ENCODE measurements at places on chromosomes 13 and 19. TPM values are rescaled to one million over a fixed set of nuclear protein-coding genes. Genes with fewer than 3 reads are reported as not detected.

The SMAD9 gene
- 0.14 TPM for total RNA-seq

The ZNF135 gene
- total RNA-seq = 1.3 TPM

The TPT1 gene
- 3,408 TPM for total RNA-seq

The VSIG10L gene
- 4.6 TPM for total RNA-seq

GRCh38 chr13:24922387-24922744 is 158.4 kb downstream of the RNF17 start:
- H3K27ac ChIP-seq = peak overlapping the region; percentile 94
- peaks cover 1% of the 10 kb centered on the region for H3K27me3 ChIP-seq
- peaks cover 9% of the 10 kb centered on the region for H3K4me1 ChIP-seq
- H3K4me3 ChIP-seq = peak overlapping the region; percentile 97
- peaks cover 3% of the 10 kb centered on the region for H3K36me3 ChIP-seq
- no peak for DNase-seq

- no peaks in the 10 kb centered on the region for H3K27me3 ChIP-seq
- no peak overlapping the region for H3K27ac ChIP-seq
- H3K4me1 ChIP-seq = peaks cover 2% of the 10 kb centered on the region
- H3K4me3 ChIP-seq = no peak overlapping the region
- DNase-seq = no peak
Observed at GRCh38 chr13:42119875-42120274, 71.4 kb downstream of the DGKH start.

- DNase-seq = peak; percentile 13
- H3K27me3 ChIP-seq = no peaks in the 10 kb centered on the region
- no peaks in the 10 kb centered on the region for H3K4me1 ChIP-seq
- no peak overlapping the region for H3K4me3 ChIP-seq
- H3K27ac ChIP-seq = no peak overlapping the region
- no peaks in the 10 kb centered on the region for H3K36me3 ChIP-seq
Observed at GRCh38 chr13:28684257-28684656, 25.3 kb downstream of the POMP start.

DNA sequence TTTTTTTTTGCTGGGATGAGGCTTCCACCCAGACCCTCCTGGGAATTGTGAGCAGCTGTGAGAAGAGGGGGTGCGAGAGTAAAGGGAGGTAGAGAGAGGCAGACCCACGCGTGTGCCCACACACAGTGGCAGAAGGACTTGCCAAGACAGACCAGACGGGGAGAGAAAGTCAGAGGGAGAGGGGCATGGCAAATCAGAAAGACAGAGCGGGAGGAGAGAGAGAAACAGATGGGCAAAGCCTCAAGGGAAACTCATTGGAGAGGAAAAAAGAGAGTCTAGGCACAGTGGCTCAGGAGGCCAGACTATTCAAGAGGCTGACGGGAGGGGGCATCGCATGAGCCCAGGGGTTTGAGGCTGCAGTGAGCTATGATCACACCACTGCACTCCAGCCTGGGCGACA is 17.0 kb downstream of the CATSPERG start:
- no peak overlapping the region for H3K27ac ChIP-seq
- DNase-seq = no peak
- no peaks in the 10 kb centered on the region for H3K27me3 ChIP-seq
- no peaks in the 10 kb centered on the region for H3K36me3 ChIP-seq

GRCh38 chr19:51365211-51365964 is 800 bp downstream of the ETFB start:
- DNase-seq = peak; percentile 45
- peak overlapping the region; percentile 90 for H3K4me3 ChIP-seq
- H3K36me3 ChIP-seq = peaks cover 22% of the 10 kb centered on the region
- peaks cover 48% of the 10 kb centered on the region for H3K4me1 ChIP-seq
- no peaks in the 10 kb centered on the region for H3K27me3 ChIP-seq
- peak overlapping the region; percentile 96 for H3K27ac ChIP-seq

DNA sequence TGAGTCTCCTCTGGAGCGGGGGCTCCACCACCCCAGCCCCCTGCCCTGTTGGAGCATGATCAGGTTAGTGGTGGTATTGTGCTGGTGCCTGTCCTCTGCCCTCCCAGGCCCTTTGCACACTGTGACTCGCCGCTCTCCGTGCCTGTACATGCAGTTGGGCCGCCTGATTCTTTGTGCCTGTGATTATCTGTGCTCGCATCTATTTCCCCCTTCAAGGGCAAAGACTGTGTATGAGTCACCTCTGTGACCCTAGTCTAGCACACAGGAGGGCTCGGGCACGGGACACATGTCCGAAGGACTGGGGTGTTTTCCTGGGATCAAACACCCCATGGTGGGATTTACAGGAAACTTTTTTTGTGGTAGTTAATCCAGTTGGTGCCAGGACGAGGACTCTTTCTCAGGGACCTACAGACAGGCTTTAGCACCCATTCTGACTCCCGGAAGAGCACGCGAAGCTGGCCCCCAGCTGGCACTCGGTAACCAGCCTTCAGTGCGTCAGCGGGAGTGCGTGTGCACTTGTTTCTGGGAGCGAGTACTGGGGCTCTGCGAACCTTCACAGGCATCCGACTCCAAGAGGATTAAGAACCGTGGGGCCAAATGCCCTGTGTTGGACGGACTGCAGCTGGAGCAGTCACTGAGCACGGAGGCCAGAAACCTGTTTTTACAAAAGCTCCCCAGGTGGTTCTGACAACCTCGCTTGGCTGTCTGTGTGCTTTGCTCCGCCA is 6.7 kb downstream of the PPP1R37 start:
- peaks cover 71% of the 10 kb centered on the region for H3K4me1 ChIP-seq
- no peak overlapping the region for H3K4me3 ChIP-seq
- H3K27me3 ChIP-seq = no peaks in the 10 kb centered on the region
- DNase-seq = no peak

DNA sequence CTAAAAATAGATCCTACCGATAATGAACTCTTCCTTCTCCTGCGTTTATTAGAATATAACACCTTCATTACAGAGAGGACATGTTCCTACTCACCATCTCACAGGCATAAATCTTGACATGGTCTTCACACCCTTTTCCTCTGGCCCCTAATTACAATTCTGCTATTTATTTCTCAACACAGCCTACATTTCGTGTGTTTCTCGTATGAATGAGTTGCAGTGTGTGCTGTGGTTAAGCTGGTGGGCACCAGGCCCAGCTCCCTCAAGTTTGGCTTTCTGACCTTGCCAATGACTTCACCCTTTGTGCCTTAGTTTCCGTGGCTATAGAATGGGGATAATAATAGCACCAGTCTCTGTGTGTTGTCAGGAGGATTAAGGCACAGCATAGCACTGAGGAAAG is 12.3 kb upstream of the KATNAL1 start:
- H3K4me1 ChIP-seq = peaks cover under 1% of the 10 kb centered on the region
- H3K27me3 ChIP-seq = no peaks in the 10 kb centered on the region
- DNase-seq = no peak
- H3K27ac ChIP-seq = no peak overlapping the region
- no peaks in the 10 kb centered on the region for H3K36me3 ChIP-seq
- no peak overlapping the region for H3K4me3 ChIP-seq

DNA sequence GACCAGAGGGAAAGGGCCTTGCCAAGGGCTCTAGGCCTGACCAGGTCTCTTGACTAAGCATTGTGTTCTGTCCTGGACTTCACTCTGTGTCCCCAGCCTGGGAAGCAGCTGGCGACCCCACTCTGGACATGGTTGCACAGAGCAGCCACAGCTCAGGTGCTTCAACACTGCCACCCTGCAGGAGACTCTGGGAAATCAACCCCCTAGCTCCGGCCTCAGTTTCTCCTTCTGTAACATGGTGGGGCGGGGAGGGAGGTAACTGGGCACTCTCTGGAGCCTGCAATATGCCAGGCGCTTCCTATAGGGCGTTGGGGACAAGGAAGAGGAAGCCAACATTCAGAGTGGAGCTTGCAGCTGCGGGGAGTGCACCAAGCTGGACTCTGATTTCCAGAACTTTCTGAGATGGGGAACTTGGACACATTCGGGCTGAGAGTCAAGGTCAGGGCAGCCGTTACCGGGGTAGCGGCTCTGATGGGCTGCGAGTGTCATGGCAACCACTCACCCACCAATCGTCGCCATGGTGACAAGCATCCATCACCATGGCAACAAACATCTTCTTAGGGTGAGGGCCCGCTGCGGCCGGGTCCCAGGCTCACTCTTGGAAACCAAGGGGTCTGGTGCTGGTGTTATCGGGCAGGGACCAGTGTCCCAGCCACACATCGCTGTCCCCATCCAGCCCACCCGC is 12.8 kb downstream of the F2RL3 start:
- H3K27ac ChIP-seq = no peak overlapping the region
- no peak overlapping the region for H3K4me3 ChIP-seq
- peaks cover 9% of the 10 kb centered on the region for H3K4me1 ChIP-seq
- DNase-seq = no peak
- H3K27me3 ChIP-seq = peaks cover 11% of the 10 kb centered on the region

DNA sequence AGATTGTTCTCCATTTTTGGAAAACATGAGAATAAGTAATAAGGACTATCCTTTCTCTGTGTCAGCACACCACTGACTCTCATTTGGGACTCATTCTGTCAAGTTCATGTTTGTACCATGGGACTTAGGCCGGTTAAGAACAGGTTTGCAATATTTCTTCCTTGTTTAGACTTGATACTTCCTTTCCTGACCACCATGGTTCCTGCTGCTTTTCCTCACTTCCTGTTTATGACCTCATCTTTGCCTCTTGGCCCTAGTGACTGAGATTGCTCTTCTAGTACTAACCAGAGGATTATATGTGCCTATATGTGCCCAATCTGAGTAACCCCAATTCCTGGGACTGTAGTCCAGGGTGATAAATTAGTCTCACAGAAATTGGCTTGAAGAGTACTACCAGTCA is 32.5 kb upstream of the NDFIP2 start:
- no peak overlapping the region for H3K27ac ChIP-seq
- no peaks in the 10 kb centered on the region for H3K27me3 ChIP-seq
- DNase-seq = no peak

GRCh38 chr13:104140552-104140951 is 1074.3 kb upstream of the SLC10A2 start:
- DNase-seq = no peak
- H3K4me3 ChIP-seq = no peak overlapping the region
- H3K4me1 ChIP-seq = no peaks in the 10 kb centered on the region
- H3K27me3 ChIP-seq = no peaks in the 10 kb centered on the region

GRCh38 chr13:102131246-102131645 is 270.6 kb downstream of the FGF14 start:
- no peaks in the 10 kb centered on the region for H3K4me1 ChIP-seq
- no peak for DNase-seq
- H3K36me3 ChIP-seq = no peaks in the 10 kb centered on the region
- H3K4me3 ChIP-seq = no peak overlapping the region
- peaks cover 4% of the 10 kb centered on the region for H3K27me3 ChIP-seq

- no peak for DNase-seq
- H3K4me3 ChIP-seq = no peak overlapping the region
- no peak overlapping the region for H3K27ac ChIP-seq
- H3K36me3 ChIP-seq = peaks cover 30% of the 10 kb centered on the region
- H3K4me1 ChIP-seq = no peaks in the 10 kb centered on the region
- H3K27me3 ChIP-seq = no peaks in the 10 kb centered on the region
Observed at GRCh38 chr19:55047951-55048350, 9.9 kb upstream of the GP6 start.

- DNase-seq = peak; percentile 65
- H3K27ac ChIP-seq = no peak overlapping the region
- peaks cover 4% of the 10 kb centered on the region for H3K4me1 ChIP-seq
- no peaks in the 10 kb centered on the region for H3K36me3 ChIP-seq
Observed at GRCh38 chr19:35090506-35091214, 25.0 kb upstream of the FXYD3 start.

DNA sequence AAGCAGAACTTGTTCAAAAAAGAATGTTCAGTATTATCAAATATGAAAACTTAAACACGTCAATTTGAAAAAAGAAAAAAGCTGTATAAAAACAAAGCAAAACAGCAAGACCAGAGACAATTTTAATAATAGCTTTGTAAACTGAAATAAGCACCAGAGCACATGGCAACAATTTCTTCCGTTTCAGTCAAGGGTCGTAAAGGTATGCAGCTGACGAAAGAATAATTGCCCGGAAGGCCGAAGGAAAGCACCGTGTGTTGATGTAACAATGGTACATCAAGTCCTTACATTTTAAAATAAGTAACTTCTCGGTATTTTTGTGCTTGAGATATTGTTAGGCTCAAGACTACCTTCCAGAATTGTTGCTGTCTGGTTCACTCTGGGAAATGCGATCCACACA is 1.7 kb downstream of the PROSER1 start:
- peak overlapping the region; percentile 93 for H3K27ac ChIP-seq
- peaks cover 53% of the 10 kb centered on the region for H3K4me1 ChIP-seq
- DNase-seq = peak; percentile 46
- H3K4me3 ChIP-seq = peak overlapping the region; percentile 98
- peaks cover 18% of the 10 kb centered on the region for H3K36me3 ChIP-seq
- H3K27me3 ChIP-seq = no peaks in the 10 kb centered on the region

DNA sequence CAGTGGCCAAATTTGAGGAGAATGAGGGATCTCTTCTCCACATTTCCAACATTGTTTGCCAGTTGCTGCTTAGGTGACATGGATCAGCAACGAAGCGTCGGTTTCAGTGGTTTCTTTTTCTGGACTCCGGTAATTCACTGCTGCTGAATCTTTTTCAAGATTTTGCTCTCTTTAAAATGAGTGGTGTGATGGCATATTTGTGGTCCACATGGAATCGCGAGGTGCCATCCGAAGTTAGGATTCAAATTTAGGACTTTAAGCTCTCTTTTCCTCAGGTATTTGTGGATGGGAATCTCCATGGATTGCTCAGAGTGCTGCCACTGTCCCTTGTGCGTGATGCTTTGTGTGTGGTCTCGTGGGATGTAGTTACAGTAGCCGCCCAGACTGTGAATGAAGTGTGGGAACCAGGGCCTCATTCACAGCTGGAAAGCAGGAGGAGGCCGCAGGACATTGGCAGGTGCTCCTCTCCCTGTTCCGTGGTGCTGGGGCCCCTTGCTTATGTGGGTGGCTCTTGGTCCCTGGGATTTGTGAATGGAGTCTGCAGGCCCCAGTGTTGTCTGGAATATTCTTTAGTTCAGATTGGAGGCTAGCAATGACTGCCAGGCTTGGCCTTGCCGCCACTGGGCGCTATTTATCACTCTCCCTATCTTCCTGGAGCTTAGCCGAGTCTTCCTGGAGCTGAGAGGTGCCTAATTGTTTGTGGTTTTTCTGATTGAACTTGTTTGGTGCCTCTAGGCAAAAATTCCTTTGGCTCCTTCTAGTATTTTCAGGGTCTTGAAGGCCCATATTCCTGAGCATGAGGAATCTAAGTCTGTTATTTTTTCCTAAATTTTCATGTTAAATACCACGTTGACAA is 1.5 kb downstream of the ILF3 start:
- peaks cover 52% of the 10 kb centered on the region for H3K36me3 ChIP-seq
- H3K27me3 ChIP-seq = no peaks in the 10 kb centered on the region
- peak overlapping the region; percentile 86 for H3K4me3 ChIP-seq

DNA sequence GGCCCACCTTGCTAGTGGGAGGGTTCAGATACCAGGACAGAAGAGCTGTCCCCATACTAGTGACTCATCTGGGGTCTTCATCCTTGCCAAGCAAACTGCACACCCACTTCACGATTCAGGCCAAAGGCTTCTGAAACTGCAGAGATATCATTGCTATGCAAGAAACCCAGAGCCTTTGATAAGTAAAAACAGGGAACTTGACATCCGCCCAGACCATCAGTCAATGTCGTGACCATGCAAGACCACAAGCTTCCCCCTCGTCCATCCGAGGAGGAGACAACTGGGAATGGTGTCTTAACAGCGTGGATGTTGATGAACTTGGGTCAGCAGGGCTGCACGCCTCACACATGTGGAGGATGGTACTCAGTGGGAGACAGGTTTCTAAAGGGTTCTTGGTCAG is 58.0 kb downstream of the ABCC4 start:
- H3K36me3 ChIP-seq = peaks cover 28% of the 10 kb centered on the region
- H3K4me3 ChIP-seq = no peak overlapping the region
- H3K27ac ChIP-seq = no peak overlapping the region
- H3K27me3 ChIP-seq = no peaks in the 10 kb centered on the region
